WTC11 (cell line): ENCODE measurements at places on chromosomes 4 and X. TPM values are rescaled to one million over a fixed set of nuclear protein-coding genes. Genes with fewer than 3 reads are reported as not detected.

The SUPT20HL1 gene
- total RNA-seq: not detected in 3 replicates

DNA sequence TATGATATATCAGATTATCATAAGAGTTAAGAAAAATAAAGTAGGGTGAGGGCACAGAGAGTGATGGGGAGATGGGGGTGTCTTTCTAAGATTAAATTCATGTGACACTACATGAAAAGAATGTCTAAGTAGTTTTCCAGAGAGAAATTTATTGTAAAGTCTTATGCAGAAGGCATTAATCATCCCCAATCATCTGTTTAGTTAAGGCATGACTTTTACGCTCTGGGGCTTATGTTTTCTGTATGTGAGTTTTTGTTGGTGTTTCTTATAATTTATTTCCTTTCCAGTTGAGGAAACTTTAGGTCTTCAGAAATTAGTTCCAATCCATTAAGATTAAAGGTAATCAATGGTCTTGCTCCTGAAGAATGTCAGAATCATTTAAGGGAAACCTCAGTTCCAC, 383.0 kb upstream of the GALNT7 start:
- no peaks in the 10 kb centered on the region for H3K27me3 ChIP-seq
- H3K36me3 ChIP-seq: no peaks in the 10 kb centered on the region
- no peak for DNase-seq
- H3K27ac ChIP-seq: no peak overlapping the region
- H3K4me1 ChIP-seq: no peaks in the 10 kb centered on the region
- no peak overlapping the region for H3K4me3 ChIP-seq

DNA sequence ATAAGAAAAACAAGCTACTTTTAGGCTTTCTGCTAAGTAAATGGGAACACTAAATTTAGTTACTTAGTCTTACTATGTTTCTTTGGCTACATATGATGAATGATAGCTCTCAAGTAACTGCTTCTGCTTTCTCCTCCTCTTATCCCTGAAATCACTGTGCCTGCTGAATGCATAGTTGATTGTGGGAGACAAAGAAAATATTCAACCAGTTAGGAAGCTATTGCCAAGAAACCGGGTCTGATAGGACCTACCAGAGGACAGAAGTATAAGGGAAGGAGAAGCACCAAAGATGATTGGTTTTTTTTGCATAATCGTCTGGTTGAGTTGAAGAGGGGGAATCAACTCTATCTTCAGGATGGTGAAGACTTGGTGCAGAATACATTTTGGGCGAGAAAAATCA, 28.0 kb upstream of the NDUFC1 start:
- H3K27ac ChIP-seq: peak overlapping the region; percentile 88
- H3K36me3 ChIP-seq: peaks cover 31% of the 10 kb centered on the region
- no peak overlapping the region for H3K4me3 ChIP-seq
- H3K4me1 ChIP-seq: peaks cover 23% of the 10 kb centered on the region

DNA sequence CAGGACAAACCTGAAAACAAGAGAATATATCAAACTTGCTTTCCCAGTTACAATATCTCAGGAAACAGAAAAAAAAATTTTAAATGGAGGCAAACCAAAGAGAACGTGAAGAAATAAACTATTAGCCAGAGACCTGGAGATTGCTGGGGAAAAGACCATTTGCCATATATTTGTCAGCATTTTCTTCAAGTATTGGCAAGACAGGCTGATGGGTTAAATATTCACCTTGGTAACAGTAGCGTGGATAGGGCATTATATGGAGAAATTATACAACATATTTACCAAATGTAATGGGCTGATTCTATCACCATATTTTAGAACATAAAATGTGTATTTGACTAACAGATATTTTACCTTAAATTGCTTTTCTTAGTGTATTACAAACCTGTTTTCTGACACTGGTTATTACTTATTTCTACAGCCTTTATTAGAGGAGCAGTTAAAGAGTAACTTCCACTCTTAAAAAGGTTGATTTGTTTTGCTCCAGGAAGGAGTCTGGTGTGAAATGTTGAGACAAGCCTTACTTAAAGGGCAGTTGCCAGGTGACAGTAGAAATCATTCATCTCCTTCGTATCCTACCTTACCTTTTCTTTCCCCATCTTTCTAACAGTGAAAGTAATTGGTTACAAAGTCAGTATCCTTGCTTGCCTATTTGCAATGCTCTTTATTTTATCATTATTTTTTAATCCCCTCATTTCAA, 575.5 kb downstream of the GBA3 start:
- H3K27ac ChIP-seq: no peak overlapping the region
- DNase-seq: no peak
- H3K36me3 ChIP-seq: no peaks in the 10 kb centered on the region
- no peaks in the 10 kb centered on the region for H3K27me3 ChIP-seq
- peaks cover 18% of the 10 kb centered on the region for H3K4me1 ChIP-seq

The ZFYVE28 gene
- total RNA-seq: 4.5 to 7.8 TPM (median 6.0 TPM) in 3 replicates

DNA sequence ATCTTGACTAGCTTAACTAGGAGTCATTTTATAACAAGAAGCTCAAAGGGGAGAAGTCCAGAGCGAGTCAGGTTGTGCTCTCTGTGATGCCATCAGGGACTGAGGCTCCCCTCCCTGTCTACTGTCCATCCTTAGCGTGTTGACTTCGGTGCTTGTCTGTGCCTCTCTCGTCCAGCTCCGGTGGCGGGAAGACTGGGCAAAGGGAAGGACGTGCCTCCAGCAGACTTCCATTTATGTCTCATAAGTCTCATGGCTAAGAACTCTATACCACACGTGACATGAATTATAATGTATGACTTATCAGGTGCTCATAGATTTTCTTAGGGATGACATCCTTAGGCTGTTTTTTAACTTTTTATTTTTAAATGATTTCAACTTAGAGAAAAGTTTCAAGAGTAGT, 92.6 kb upstream of the TLR2 start:
- H3K27me3 ChIP-seq: no peaks in the 10 kb centered on the region
- H3K4me1 ChIP-seq: peaks cover 14% of the 10 kb centered on the region
- no peak overlapping the region for H3K4me3 ChIP-seq
- DNase-seq: no peak

- DNase-seq: peak; percentile 77
- H3K36me3 ChIP-seq: no peaks in the 10 kb centered on the region
- H3K27ac ChIP-seq: peak within 1 kb of the TSS; percentile 45; the same call in 1 of the 2 replicates
- peaks cover 7% of the 10 kb centered on the region for H3K4me1 ChIP-seq
- H3K4me3 ChIP-seq: peak within 1 kb of the TSS; percentile 85
Observed at GRCh38 chrX:48508400-48509244, at the start of gene PORCN. Gene PORCN, plus strand, starts transcription at chrX:48508992. Its CDS starts 829 bp downstream, at chrX:48509821.

GRCh38 chr4:2482693-2483092, 13.8 kb downstream of the RNF4 start:
- DNase-seq: no peak
- no peaks in the 10 kb centered on the region; the same call in 1 of the 2 replicates for H3K36me3 ChIP-seq
- H3K27me3 ChIP-seq: no peaks in the 10 kb centered on the region
- H3K27ac ChIP-seq: peak overlapping the region; percentile 81; the same call in 1 of the 2 replicates

The SPANXA1 gene
- not detected in 3 replicates for total RNA-seq

DNA sequence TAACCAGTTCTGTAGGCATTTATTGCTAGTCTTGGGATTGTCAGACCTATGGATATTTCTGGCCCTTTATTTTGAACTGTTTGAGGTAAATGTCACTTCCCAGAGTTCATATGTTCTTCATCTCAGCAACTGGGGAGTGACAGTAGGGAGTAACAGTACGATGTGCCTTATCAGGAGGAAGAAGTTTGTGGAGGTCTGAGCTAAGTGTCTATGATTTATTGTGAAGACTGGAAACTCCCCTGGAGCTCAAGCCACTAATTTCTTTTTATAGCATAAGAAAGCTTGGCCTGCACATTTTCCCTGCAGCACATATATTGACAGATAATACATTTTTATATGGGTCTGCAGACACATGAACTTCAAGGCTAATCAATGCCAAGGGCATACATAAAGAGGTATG, 383.8 kb downstream of the GRXCR1 start:
- no peaks in the 10 kb centered on the region for H3K27me3 ChIP-seq
- peaks cover 35% of the 10 kb centered on the region for H3K4me1 ChIP-seq
- H3K27ac ChIP-seq: no peak overlapping the region
- H3K4me3 ChIP-seq: no peak overlapping the region

DNA sequence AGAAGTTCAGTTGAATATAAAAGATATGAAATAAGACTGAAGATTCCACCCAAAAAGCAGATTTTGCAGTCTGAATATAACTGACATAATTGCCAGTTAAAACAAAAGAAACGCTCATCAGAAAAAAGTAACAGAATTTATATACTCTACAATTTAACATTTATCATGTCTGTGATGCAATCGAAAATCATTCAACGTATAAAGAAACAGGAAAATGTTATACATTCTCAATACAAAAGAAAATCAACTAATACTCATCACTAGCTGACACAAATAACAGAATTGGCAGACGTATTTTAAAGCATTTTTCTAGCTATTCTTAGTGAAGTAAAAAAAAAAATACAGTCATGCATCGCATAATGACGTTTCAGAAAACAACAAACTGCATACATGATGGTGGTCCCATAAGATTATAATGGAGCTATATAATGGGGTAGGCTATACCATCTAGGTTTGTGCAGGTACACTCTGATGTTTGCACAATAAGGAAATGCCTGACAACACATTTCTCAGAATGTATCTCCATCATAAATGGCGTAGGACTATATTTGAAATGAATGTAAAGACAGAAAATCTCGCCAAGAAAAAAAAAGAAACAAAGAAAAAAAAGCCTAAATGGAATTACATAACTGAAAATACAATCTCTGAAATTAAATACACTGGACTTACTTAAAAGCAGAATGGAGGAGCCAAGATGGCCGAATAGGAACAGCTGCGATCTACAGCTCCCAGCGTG, 34.3 kb downstream of the OR13H1 start:
- H3K27ac ChIP-seq: peak overlapping the region; percentile 67
- no peak for DNase-seq
- peaks cover 23% of the 10 kb centered on the region for H3K4me1 ChIP-seq
- H3K4me3 ChIP-seq: peak overlapping the region; percentile 92
- peaks cover 4% of the 10 kb centered on the region; the same call in 1 of the 2 replicates for H3K36me3 ChIP-seq

- H3K4me1 ChIP-seq: no peaks in the 10 kb centered on the region
- H3K36me3 ChIP-seq: peaks cover 9% of the 10 kb centered on the region
- no peak overlapping the region for H3K27ac ChIP-seq
- H3K4me3 ChIP-seq: no peak overlapping the region
- H3K27me3 ChIP-seq: peaks cover 5% of the 10 kb centered on the region
- DNase-seq: peak; percentile 2
Observed at GRCh38 chr4:3280466-3280865, 12.4 kb upstream of the RGS12 start.

DNA sequence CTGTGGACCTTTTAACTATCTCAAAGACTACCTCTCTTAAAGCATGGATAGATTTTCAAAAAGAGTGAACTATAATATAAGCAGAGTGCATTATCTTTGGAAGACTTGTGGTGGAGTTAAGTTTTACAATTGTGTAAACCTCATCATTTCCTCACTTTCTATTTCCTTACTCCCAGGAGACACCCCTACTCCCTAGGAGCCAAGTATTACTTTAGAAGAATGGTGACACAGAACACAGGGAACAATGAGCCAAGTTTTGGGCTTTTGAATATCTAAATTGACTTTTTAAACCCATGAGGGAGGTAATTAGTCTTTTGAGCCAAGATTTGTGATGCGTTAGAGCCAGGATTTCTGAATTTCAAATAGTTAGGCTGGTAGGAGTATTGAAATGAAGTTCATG, 78.9 kb upstream of the UNC5C start:
- no peak overlapping the region for H3K4me3 ChIP-seq
- H3K4me1 ChIP-seq: peaks cover 22% of the 10 kb centered on the region
- H3K27me3 ChIP-seq: no peaks in the 10 kb centered on the region
- peaks cover 3% of the 10 kb centered on the region; the same call in 1 of the 2 replicates for H3K36me3 ChIP-seq
- no peak overlapping the region for H3K27ac ChIP-seq

DNA sequence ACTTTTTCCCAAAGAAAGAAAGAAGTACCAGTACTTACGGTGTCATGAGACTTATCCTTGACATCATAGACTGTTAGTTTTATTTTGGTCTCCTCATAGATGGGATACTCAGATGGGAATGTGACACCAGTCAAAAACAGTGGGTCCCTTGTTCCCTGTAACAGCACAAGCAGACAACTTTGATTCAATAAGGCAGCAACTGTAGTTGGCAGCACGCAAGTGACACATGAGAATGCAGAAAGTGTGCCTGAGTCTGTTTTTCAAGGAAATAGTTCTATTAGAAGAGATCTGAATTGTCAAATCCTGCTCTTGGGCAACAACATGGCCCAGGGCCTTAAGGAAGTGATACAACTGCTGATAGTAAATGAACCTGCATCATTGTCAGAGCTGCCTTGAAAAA, 443.2 kb downstream of the INPP4B start:
- H3K36me3 ChIP-seq: no peaks in the 10 kb centered on the region
- DNase-seq: no peak
- peak overlapping the region; percentile 42 for H3K27ac ChIP-seq
- no peak overlapping the region for H3K4me3 ChIP-seq
- H3K4me1 ChIP-seq: peaks cover 68% of the 10 kb centered on the region

GRCh38 chr4:171087089-171087488, 726.1 kb upstream of the GALNTL6 start:
- H3K36me3 ChIP-seq: peaks cover 16% of the 10 kb centered on the region; the same call in 1 of the 2 replicates
- DNase-seq: no peak
- no peak overlapping the region for H3K4me3 ChIP-seq
- no peaks in the 10 kb centered on the region for H3K4me1 ChIP-seq
- H3K27ac ChIP-seq: no peak overlapping the region

- no peaks in the 10 kb centered on the region for H3K27me3 ChIP-seq
- no peak overlapping the region for H3K4me3 ChIP-seq
- H3K27ac ChIP-seq: no peak overlapping the region
- peaks cover 12% of the 10 kb centered on the region for H3K36me3 ChIP-seq
Observed at GRCh38 chr4:134126955-134127354, 74.6 kb downstream of the PABPC4L start.

The ADGRG2 gene
- 6.0 to 8.2 TPM (median 6.1 TPM) in 3 replicates for total RNA-seq

DNA sequence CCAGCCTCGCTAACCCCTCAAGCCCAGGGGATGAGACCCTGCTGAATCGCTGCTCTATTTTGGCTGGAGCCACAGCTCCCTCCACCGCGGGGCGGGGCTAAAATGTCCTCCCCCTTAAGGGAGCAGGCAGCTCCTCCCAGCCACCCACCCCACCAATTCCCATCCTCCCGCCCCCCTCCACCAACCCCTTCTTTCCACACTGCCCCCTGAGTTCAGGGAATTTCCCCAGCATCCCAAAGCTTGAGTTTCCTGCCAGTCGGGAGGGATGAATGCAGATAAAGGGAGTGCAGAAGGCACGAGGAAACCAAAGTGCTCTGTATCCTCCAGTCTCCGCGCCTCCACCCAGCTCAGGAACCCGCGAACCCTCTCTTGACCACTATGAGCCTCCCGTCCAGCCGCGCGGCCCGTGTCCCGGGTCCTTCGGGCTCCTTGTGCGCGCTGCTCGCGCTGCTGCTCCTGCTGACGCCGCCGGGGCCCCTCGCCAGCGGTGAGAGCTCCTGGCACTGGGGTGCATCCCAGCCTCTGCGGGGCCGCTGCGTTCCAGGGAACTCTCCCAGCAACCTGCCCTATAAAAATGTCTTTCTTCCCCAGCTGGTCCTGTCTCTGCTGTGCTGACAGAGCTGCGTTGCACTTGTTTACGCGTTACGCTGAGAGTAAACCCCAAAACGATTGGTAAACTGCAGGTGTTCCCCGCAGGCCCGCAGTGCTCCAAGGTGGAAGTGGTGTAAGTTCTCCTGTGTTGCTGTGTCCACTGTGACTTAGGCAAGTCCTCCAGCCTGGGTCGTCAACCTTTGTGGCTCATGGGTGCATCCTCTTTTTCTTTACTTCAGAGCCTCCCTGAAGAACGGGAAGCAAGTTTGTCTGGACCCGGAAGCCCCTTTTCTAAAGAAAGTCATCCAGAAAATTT, at the start of gene CXCL6:
TSS of gene CXCL6 (plus strand) at position 306 of the 907 bp plus-strand sequence. CDS start at position 379, 73 bp downstream.
- H3K4me1 ChIP-seq: peaks cover 9% of the 10 kb centered on the region
- peak within 1 kb of the TSS; percentile 89 for H3K4me3 ChIP-seq
- peaks cover 37% of the 10 kb centered on the region for H3K27me3 ChIP-seq
- peak; percentile 67 for DNase-seq
